ENCODE measurements at places on chromosomes 11 and 22. TPM values are rescaled to one million over a fixed set of nuclear protein-coding genes. Genes with fewer than 3 reads are reported as not detected.

Gene OR8G1
- total RNA-seq = not detected

DNA sequence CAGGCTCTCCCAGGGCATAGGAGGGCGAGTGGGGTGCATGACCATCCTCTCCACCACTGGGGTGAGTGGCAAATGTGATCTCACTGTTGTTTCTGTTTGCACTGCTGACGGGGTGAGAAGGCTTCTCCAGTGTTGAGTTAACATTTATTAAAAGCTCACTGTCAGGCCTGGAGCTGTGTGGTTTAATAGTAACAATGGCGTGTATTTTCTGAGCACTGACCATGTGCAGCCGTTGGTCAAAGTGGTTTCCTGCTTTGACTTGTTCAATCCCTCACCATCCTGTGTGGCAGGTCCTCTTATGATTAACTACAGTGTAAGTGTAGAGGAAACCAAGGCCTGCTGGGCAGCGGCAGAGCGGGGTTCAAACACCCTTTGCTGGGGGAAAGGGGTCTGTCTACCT lies 4.4 kb downstream of the A4GALT start:
- DNase-seq = no peak
- no peak overlapping the region for H3K4me3 ChIP-seq
- H3K27ac ChIP-seq = no peak overlapping the region
- H3K4me1 ChIP-seq = peaks cover 30% of the 10 kb centered on the region
- H3K36me3 ChIP-seq = no peaks in the 10 kb centered on the region

DNA sequence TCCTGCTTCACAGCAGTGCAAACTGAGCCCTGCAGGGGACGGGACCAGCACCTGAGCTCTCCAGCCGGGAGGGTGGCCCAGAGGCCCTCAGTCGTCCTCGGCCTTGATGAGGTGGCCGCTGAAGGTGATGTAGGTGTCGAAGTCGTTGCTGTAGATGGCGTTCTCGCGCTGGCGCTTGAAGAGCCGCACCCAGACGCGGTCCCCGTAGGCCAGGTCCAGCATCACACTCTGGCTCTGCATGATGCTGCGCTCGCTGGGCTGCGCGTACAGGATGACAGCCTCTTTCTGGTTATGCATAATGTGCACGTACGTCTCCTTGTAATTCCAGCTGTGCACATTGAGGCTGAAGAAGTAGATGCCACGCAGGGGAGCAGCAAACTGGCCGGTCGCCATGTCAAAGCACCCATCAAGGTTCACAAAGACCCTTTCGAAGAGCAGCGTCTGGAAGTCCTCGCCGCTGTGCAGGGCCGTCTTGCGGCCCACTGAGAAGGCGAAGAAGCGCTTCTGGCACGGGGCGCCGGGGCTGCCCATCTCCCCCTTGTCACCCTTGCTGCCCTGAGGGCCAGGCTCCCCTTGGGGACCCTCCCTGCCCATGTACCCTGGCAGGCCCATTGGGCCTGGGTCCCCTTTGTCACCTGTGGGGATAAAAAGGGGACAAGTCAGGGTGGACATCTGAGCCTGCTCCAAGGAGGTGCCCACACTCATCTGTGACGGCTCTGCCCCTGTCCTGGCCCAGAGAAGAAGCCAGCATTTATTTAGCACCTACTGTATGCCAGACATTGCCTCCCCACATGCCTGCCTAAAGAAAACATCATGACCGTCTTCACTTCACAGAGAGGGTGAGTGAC lies 5.7 kb downstream of the C1QTNF6 start:
- H3K4me1 ChIP-seq = peaks cover 10% of the 10 kb centered on the region
- H3K4me3 ChIP-seq = no peak overlapping the region
- peak; percentile 51 for DNase-seq
- H3K27ac ChIP-seq = no peak overlapping the region

Gene RIMBP3B
- 0.04 TPM for total RNA-seq

Gene SPI1
- not detected for total RNA-seq

DNA sequence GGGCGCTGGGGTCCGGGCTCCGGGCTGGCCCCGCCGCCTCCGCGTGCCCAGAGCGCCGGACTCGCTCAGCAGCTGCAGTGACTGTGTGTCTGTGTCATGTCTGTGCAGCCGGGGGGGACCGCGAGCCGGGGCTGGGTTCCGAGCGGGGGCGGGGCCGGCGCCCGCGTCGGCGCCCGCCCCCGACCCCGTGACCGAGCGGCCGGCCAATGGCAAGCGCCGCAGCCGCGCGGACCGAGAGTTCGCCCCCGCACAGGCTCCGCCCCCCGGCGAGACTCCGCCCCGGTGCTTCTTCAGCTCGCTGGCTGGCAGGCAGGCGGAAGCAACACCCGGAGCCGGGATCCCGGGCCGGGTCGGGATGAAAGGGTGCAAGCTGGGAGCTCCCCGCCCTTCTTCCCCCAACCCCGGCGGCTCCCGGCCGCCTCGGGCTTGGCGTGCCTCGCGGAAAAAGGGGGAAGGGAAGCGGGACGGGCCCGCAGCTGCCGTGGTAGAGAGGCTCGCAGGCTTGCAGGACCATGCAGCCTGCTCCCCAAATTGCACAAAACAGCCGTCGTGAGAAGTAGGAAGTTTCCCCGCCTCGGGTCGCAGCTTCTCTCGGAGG lies 750 bp upstream of the LARGE1 start:
- H3K27me3 ChIP-seq = peaks cover 11% of the 10 kb centered on the region
- peaks cover 43% of the 10 kb centered on the region for H3K4me1 ChIP-seq
- no peak overlapping the region for H3K27ac ChIP-seq
- no peaks in the 10 kb centered on the region for H3K36me3 ChIP-seq

- no peaks in the 10 kb centered on the region for H3K27me3 ChIP-seq
- DNase-seq = no peak
- no peak overlapping the region for H3K4me3 ChIP-seq
- H3K4me1 ChIP-seq = no peaks in the 10 kb centered on the region
- no peaks in the 10 kb centered on the region for H3K36me3 ChIP-seq
Measured at GRCh38 chr11:115065314-115065713, 387.0 kb downstream of the NXPE2 start.

GRCh38 chr22:41526830-41527799 lies 17.2 kb downstream of the POLR3H start:
- peak; percentile 70 for DNase-seq
- peaks cover 15% of the 10 kb centered on the region for H3K36me3 ChIP-seq
- no peak overlapping the region for H3K4me3 ChIP-seq
- peak overlapping the region; percentile 74 for H3K27ac ChIP-seq
- H3K27me3 ChIP-seq = no peaks in the 10 kb centered on the region

DNA sequence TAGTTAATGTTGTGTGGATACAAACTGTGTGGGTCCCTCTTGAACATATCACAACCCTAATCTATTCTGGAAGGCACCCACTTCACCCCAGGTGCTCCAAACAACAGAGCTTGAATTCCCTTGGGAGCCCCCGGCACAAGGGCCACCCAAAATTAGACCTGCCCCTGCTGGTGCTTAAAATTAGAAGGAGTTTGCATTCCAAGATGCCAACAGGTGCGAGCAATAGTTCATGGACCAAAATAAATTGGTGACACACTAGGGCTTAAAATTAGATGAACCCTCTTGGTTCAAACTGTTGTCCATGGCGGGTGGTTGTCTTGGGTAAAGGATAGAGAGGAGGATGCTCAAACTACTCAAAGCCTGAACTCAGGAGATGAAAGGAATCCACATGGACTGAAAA lies 291.5 kb downstream of the MN1 start:
- no peaks in the 10 kb centered on the region for H3K27me3 ChIP-seq
- H3K27ac ChIP-seq = no peak overlapping the region
- H3K4me1 ChIP-seq = no peaks in the 10 kb centered on the region
- no peaks in the 10 kb centered on the region for H3K36me3 ChIP-seq
- no peak overlapping the region for H3K4me3 ChIP-seq
- no peak for DNase-seq

GRCh38 chr11:57547854-57548377 lies 10.5 kb downstream of the SMTNL1 start:
- no peaks in the 10 kb centered on the region for H3K27me3 ChIP-seq
- H3K4me1 ChIP-seq = peaks cover 11% of the 10 kb centered on the region
- no peak overlapping the region for H3K27ac ChIP-seq

- H3K4me1 ChIP-seq = peaks cover 17% of the 10 kb centered on the region
- no peaks in the 10 kb centered on the region for H3K36me3 ChIP-seq
- H3K27ac ChIP-seq = no peak overlapping the region
- H3K4me3 ChIP-seq = no peak overlapping the region
Measured at GRCh38 chr22:38034884-38035529, 22.2 kb upstream of the PICK1 start.

- H3K27me3 ChIP-seq = no peaks in the 10 kb centered on the region
- no peak overlapping the region for H3K27ac ChIP-seq
- H3K36me3 ChIP-seq = no peaks in the 10 kb centered on the region
- no peak overlapping the region for H3K4me3 ChIP-seq
Measured at GRCh38 chr22:20315337-20316216, 4.3 kb downstream of the DGCR6L start.

GRCh38 chr22:28094771-28095170 lies 175.7 kb upstream of the PITPNB start:
- no peak overlapping the region for H3K27ac ChIP-seq
- no peaks in the 10 kb centered on the region for H3K27me3 ChIP-seq
- H3K36me3 ChIP-seq = no peaks in the 10 kb centered on the region
- no peaks in the 10 kb centered on the region for H3K4me1 ChIP-seq

DNA sequence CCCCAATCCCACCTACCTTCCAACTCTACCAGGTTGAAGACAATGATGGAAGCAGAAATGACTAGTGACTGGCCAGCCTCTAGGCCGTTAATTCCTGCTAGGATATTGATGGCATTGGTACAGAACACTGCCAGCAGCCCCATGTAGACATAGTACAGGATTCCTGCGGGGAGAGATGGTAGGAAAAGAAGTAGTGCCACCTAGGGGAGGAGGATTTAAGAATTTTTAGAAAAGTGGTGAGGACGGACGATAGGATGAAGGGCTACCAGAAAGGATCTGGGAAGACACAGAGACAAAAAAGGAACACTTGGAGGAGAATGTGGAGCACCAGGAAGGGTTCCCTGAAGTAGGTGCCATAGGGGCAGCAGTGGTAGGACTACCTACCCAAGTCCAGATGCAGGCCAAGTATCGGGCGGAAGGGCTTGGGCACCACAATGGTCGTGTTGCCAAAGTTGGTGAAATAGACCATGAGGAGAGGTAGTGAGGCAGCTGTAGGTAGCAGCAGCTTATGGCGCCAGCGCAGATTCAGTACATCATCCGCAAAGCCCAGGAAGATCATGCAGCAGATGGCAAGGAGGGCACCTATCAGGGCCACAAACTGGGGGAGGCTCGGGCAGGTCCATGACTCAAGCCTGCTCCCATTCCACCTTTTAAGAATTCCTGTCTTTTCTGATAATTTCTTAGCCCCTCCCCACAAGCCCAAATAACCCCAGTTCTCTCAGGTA lies 1.2 kb downstream of the DPAGT1 start:
- peak; percentile 61 for DNase-seq
- peak overlapping the region; percentile 98 for H3K4me3 ChIP-seq
- peaks cover 14% of the 10 kb centered on the region for H3K36me3 ChIP-seq
- peak overlapping the region; percentile 90 for H3K27ac ChIP-seq

Gene TXN2
- 23.0 TPM for total RNA-seq

DNA sequence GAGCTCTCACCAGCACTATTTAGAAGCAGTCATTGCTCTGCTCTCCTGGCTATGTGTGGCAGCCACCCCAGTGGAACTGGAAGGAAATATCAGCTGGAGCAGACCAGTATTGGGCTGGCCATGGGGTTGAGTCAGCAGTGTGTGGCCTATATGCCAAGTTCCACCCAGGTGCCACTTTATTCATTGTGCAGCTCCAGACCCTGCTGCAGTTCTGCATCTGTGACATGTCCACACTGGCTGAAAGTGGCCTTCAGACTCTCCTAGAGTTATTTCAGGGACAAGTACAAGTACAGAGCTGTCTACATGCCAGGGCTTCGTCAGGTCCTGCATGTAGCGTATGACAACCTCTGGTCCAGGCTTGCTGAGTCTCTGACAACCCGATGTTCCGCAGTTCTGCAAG lies 55.2 kb downstream of the CABIN1 start:
- no peak overlapping the region for H3K4me3 ChIP-seq
- H3K27me3 ChIP-seq = no peaks in the 10 kb centered on the region
- H3K36me3 ChIP-seq = peaks cover 4% of the 10 kb centered on the region
- no peak for DNase-seq
- H3K27ac ChIP-seq = no peak overlapping the region

DNA sequence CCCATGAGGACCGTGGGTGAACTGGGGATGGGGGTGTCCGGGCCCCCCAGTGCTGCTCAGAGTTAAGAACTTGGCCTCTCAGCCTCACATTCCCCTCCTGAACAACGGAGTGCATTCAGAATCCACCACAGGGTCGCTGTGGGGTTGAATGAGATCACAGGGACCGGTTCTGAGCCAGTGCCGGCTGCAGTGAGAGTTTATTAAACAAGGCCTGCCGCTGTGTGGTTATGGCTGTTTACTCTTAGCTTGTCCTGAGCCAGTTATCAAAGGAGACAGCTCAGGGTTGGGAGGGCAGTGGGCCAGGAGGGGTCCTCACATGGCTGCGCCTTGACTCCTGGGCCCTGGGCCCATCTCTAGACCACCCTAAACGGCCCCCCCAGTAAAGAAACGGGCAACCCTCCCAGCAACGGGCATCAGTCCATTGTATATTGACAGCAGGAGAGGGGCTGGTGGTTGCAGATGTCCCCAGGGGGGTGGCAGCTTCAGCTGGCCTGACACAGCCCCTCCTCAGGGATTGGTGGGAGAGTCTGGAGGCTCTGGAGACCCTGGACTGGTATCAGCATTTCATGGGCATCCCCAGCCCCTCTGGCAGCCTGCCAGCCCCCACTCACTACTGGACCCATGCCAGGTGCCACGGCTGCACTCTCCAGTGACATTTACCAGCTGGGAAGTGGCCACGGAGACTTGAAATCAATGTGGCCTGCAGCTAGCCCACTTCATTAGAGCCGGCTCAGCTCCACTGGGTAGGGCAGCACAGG lies 15.1 kb upstream of the CABP7 start:
- H3K4me1 ChIP-seq = peaks cover 50% of the 10 kb centered on the region
- DNase-seq = no peak
- H3K4me3 ChIP-seq = no peak overlapping the region
- no peaks in the 10 kb centered on the region for H3K36me3 ChIP-seq

Gene JAML
- 0.12 TPM for total RNA-seq

DNA sequence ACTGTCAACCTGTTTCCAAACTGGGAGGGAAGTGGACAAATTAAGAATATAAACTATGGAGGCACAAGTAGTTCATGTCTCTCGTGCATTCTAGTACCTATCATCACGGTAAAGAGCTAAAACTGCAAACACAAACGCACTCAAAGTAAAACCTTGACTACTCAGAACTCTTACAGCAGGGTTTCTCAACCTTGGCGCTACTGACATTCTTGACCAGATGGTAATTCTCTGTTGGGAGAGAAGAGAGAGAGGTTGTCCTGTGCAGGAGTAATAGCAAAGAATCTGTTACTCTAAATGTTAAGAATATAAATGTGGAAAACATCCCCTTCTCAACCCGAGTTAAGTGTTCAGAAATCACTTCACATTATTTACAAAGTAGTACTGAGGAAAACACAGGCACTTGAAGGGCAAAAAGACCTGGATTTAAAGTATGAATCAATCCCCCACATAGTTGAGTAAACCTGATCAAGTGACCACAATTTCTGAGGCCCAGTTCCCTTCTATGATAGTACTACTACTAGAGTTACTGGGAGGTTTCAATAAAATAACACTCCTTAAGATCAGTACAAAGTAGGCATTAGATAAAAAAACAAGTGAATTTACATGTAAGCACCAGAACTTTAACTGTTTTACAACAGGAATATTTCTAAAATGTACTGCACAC lies 73.1 kb upstream of the ARHGAP32 start:
- H3K36me3 ChIP-seq = no peaks in the 10 kb centered on the region
- H3K27ac ChIP-seq = no peak overlapping the region
- no peak for DNase-seq
- H3K4me3 ChIP-seq = no peak overlapping the region
- no peaks in the 10 kb centered on the region for H3K27me3 ChIP-seq

Data from GM23338 (cell line).